ENCODE measurements at places on chromosomes 5 and 9.
A peak's percentile ranks its signal among the peaks of the same experiment; 100 is the strongest.

- no peak for DNase-seq
Measured at GRCh38 chr9:127295005-127295404, 30.4 kb downstream of the GARNL3 start.

- no peak for DNase-seq
Measured at GRCh38 chr9:136255896-136256890, 10.6 kb upstream of the QSOX2 start.

GRCh38 chr5:167819406-167819805 lies 472.0 kb upstream of the WWC1 start:
- no peak for DNase-seq

DNA sequence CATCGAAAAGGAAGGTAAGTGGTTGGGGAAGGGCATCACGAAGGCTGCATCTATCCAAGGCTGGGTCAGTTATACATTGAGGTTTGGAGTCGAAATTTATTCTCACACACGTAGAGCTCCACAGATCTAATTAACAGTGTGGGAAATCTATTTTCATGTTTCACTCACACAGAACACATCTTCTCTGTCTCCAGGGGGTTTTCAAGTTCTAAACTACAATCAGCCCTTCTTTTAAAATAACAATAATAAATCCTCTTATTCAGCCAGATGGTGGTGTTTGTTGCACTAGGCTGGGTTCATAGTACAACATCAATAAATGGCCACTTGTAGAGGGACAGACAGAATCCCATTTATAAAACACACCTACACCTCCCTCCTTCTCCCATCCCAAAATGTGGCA lies 174.5 kb upstream of the KLF9 start:
- DNase-seq = no peak

GRCh38 chr9:35658968-35659220 lies 802 bp downstream of the CCDC107 start:
- DNase-seq = no peak

DNA sequence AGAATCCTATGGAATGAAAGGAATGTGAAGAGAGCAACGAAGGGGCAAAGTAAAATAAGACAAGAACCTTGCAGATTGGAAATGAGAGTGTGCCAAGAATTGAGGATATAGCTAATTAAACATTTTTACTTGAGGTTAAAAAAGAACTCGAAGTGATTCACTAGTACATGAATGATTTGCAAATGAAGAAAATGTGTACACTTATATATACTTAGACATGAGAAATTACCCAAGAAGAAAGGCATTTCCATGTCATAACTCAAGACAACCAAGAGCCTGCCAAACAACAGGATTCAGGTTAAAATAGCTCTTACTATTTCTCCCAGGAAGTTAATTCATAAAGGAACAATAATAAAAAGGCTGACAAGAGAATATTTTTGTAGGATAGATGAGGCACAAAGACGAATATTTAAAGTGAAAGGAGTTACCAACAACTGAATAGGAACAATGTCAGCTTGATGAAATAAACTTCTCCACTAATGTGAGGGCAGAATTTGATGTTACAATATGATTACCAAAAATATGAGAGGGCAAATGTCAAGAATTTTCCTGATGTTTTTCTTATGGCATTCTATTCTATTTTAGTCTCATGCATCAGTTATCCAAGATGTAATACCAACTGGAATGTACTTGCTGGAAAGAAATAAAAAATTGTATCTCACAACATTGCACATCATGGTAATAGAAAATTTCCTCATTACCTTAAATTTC lies 18.9 kb upstream of the NPR3 start:
- DNase-seq = no peak

DNA sequence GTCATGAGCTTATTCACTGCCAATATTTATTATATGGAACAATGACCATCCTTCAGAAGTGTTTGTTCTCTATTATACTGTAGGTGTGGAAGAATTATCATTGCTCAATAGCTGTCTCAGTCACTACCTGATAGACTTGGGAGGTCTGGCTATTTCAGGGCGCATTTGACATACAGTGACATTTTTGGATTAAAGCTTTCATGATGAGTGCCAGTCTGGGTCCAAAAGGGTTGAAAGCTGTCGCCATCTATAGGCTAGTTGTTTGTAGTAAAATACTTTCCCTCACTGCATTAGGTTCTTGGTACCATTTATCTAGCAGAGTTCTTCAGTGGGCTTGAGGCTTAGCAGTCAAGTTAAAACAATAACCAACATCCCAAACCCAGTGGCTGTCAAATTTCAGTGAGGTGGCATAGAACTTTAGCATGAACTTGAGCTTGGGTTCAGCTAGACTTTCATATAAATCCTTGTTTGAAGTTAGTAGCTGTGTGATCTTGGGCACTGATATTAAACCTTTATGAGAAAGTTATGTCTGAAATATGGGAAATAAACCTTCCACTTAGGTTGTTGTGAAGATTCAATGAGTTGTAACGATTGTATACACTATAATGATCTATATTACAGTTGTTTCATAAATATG lies 110.5 kb upstream of the CDKN2B start:
- DNase-seq = no peak

DNA sequence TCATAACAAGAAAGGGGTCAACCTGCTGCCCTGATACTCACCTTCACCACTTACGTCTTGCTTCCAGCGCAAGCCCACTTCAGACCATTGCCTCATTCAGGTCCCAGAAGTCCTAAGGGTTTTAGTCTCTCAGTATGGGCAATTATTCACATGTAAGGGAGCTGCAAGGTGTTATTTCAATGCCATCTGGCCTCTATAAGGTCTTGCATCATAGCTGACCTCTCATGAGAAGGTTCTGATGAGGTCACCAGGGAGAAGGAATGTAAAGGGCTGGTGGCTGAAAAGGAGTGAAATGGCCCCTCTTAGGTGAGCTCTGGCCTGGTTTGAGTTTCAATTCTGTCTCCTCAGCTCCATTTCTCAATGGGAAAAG lies 1.5 kb upstream of the MARCHF3 start:
- DNase-seq = no peak

DNA sequence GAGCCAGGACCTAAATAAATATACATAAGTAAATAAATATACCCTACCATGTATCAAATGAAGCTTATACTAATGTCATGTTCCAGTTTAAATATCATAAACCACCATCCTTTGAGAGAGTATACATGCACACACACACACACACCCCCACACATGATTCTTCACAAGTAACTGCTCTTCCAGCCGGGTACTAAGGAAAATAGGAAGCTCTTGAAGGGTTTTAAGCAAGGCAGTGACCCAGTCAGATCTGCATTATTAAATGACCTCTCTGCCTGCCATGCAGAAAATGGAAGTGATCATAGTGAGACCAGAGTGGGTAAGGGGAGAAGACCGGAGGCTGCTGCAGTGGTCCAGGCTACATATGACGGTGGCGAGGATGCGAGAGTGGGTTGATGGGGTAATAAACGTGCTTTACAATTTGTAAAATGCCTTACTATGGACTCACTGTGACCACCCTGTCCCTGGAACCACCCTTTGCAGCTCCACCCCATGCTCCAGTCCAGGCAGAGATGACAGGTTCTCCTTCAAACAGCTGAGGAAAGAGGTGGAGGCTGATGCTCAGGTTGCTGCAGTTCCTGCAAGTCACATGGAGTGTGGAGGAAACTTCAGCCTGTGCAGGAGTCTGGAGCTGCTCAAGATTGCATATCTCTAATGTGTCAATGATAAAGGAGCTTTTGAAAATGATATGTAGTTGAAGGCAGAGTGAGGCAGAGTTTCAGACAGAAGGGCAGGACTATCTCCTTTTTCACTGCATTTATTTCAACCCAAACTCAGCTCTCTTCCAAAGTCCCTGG lies 38.8 kb upstream of the NDFIP1 start:
- DNase-seq = no peak

DNA sequence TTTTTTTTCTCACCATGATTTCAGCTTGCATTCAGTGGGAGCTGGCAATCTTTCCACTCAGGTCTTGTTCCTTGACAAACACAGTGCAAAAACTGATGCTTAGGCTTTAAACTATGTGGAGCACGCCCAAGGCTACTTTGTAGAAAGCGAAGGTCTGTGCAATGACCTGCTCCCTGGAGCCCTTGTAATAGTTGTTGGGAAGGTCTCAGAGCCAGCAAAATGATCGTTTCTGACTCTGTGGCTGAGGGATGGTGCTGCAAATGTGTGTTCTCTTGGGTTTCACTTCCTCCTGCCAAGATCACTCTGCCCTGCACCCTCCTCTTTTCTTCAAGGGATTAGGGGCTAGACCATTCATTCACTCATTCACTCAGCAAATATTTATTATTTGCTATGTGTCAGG lies 249.7 kb upstream of the MAP3K1 start:
- no peak for DNase-seq

DNA sequence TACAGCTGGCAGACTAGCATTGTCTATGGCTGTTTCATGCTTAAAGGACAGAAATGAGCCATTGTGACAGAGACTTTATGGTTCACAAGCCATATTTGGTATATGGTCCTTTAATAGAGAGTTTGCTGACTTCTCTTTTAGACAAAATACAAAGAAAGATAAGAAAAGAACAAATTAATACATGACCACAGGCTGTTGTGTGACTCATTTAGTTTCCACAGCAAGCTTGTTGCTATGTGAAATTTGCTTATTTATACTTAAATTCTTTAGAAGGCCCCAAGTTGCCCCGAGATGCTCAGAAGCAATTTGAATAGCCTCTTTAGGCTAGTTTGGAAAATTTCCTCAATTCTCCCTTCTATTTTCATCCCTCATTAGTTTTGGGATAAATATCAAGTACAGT lies 315.3 kb upstream of the RPS23 start:
- no peak for DNase-seq

DNA sequence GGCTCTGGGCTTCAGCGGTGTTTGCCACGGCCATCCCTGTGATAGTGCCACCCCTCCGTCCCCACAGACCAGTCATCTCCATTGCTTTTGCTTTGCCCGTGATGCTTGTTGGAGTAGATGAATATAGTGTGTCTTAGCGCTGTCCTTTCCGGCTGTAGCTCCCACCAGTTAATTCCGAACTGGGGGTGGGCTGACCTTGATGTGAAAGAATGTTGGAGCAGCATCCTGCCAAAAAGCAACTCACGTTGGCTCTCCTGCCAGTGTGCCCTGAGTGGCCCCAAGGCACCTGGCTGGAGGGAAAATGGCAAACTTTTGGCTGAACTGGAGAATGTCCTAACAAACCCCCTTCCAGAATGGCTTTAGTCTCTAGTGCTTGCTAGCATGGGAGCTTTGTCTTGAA lies 20.0 kb downstream of the CLTA start:
- DNase-seq = no peak

GRCh38 chr5:76154009-76154690 lies 71.0 kb downstream of the SV2C start:
- no peak for DNase-seq

GRCh38 chr5:164244-164643 lies 27.1 kb upstream of the LRRC14B start:
- DNase-seq = no peak

DNA sequence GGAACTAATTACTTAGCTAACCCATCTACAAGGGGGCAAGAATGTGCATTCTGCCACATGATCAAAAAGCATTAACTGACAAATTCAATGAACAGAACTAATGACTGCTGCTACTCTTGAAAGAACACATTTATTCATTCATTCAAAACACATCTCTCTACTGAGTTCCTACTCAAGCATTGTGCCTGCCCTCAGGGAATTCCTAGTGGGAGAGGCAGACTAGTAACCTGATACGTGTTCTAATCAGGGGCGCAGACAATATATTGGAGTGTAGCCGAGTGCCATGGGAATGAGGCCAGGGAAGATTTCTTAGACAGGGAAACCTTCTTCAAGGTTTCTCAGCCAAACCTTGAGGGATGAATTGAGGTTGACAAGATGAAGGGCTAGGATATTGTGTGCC lies 56.7 kb upstream of the PAPPA start:
- DNase-seq = no peak

- no peak for DNase-seq
Measured at GRCh38 chr5:149257889-149258705, 13.6 kb upstream of the AFAP1L1 start.

GRCh38 chr9:23041466-23041865 lies 594.8 kb downstream of the DMRTA1 start:
- DNase-seq = no peak

DNA sequence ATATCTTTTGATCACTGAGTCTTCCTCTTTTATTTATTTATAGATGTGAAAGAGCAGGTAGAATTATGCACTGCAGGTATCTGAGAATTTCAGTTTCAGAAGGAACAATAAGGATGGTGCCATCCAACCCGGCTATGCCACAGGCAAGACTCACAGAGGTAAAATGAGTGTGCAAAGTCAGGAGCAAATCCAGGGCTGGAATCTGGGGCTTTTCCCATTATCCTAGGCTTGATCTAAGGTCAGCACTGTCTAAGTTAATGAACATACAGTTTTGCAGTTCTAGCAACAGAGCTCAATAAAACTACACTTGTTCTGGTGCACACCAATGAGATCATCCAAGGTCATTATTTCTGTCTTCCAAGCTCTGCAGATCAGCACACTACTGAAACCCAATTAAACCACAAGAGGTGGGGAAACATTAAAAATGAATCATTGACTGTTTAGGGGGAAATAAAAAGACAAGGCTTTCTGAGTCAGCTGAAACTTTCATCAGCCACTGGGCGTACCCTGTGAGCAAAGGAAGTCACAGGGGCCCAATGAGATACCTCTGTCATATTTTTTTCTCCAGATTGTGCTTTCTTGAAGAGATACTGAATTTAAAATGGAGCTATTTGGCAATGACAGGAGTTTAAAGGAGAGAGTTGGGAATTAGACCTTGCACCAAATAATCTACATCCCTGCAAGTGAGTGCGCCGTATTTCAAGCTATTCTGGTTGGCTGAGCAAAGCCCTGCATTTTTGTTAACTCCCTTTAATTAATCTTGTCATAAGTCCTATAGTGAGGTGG lies 662.2 kb upstream of the ZNF608 start:
- no peak for DNase-seq

- peak; percentile 87 for DNase-seq
Measured at GRCh38 chr5:134586866-134587524, 45.6 kb downstream of the SAR1B start.

- DNase-seq = no peak
Measured at GRCh38 chr9:83188277-83188676, 125.3 kb upstream of the RASEF start.

GRCh38 chr9:121399126-121399882 lies 29.3 kb upstream of the STOM start:
- no peak for DNase-seq

DNA sequence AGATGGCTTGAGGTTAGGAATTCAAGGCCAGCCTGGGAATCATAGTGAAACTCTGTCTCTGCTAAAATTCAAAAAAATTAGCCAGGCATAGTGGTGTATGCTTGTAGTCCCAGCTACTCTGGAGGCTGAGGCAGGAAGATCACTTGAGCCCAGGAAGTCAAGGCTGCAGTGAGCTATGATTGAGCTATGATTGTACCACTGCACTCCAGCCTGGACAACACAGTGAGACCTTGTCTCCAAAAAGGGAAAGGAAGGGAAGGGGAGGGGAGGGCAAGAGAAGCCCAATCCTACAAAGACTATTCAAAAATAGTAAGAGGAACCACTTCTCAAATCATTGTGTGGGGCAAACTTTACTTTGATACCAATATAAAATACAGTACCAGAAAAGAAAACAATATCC lies 11.2 kb downstream of the SEMA4D start:
- DNase-seq = no peak

Data from stimulated activated CD4-positive, alpha-beta T cell treated with anti-CD3 and anti-CD28 coated beads, Interleukin-1b, Interleukin-23, amount 100 ng/mL, for 48 hours (primary cell).